ENCODE measurements at places on chromosomes 5 and 9.
A peak's percentile ranks its signal among the peaks of the same experiment; 100 is the strongest.

- peak; percentile 17 for DNase-seq
Observed at GRCh38 chr5:33195431-33196165, 245.2 kb upstream of the TARS1 start.

- no peak for DNase-seq
Observed at GRCh38 chr9:136238342-136238732, 7.3 kb downstream of the QSOX2 start.

DNA sequence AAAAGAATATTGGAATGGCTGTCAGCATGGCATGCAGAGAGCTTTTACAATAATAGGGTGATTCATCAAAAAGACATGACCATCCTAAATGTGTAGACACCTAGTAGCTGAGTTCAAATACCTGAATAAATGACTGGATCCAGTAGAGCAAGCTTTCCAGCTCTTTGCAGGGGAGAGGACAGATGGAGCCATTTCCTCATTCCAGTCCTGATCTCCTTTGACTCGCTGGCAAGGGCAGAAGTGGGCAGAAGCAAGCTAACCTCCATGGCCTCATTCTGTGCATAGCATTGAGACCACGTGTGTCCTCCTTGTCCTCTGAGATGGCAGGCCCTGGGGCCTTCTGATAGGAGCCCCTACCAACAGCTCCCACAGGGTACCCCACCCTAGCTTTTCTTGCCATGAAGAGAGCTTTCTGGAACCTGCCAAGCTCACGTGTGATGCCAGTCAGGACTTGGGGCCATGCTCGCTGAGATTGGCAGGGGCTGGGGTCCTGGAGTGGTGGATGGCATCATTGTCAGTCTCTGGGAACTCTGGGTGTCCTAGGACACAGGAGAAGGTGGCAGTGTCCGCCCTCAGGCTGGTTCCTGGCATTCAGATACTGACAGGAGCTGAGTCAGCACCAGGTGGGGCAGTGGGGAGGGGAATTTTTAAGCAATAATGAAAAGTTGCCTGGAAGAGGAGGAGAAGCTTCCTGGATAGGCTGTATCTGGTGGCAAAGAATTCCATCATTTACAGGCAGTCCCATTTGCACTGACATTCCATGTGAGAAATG is 33.6 kb downstream of the WWC1 start:
- DNase-seq, result no peak

GRCh38 chr9:137068539-137069507 is 1.5 kb downstream of the SAPCD2 start:
- no peak for DNase-seq

- DNase-seq, result no peak
Observed at GRCh38 chr5:134463991-134464760, 52.5 kb upstream of the CDKN2AIPNL start.

GRCh38 chr5:58025809-58026208 is 434.1 kb downstream of the PLK2 start:
- no peak for DNase-seq

DNA sequence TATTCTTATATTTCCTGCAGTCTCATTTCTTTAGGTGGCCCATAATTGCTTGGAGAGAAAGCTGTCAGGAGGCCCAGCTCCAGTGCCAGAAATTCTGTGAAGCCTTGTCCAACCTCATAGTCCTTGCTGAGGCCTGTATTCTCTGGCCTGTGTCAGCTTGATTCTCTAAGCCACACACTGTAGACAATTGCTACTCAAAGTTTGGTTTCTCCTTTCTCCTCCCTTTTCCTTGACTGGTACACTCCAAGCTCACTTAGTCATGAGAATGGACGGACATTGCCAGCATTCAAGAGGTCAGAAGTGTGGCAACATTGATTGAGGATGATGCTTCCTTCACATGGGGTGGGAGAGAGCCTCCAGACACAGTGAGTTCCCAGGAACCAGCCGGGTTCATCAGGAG is 71.3 kb upstream of the CXCL14 start:
- no peak for DNase-seq

DNA sequence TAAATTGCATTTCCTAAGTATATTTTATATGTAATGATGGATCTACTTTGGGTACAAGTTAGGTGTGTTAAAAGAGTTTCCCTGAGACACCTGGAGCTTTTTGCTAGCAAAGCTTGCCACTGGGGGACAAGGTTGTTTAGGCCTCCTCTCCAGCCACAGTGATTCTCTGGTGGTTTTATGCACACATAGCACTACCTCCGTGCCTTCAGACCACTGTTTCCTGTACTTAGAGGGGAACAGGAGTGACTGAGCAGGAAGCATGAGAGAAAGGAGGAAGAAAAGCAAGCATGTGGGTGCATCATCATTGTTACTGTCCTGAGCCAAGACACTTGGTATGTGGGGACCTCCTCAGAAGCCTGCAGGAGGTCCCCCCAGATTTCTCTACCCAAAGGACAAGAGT is 272.1 kb downstream of the RASEF start:
- DNase-seq, result no peak

GRCh38 chr9:30411571-30411970 is 1972.9 kb upstream of the ACO1 start:
- no peak for DNase-seq

- DNase-seq, result no peak
Observed at GRCh38 chr5:122815218-122815767, 30.1 kb upstream of the SNX24 start.

All from hindlimb muscle (tissue), 1 donor.